ENCODE measurements at places on chromosomes 1 and 21.
A peak's percentile ranks its signal among the peaks of the same experiment; 100 is the strongest.

DNA sequence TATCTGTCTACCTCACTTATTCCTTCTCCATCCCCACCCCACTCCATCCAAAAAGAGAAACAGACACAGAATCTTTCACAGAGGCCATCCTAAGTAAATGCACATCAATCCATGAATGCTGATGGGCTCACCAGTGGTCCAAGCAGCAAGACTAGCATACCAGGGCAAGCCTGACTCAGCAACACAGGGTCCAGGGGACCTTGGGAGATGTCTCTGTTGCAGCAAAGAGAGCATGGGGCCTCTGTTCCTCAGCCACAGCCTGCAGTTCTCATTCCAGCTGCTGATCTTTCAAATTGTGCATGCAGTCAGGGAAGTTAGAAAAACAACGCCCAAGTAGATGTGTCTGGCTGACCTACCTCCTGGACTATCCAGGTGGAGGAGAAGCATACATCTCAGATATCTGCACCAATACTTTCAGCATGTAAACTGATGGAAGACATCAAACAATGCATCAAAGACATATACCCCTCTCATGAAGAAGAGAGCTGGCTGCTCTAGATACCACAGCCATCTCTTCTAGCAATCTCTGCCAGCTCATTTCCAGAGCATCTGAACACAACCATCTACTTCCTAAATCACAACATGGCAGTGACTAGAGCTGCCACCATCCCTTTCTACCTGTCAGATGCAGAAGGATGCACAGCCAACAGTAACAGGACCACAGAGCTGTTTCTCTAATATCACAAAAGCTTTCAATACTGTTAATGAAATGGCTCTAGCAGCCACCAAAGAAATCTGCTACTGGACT is 54.5 kb downstream of the CD34 start:
- no peak for DNase-seq

GRCh38 chr1:6245086-6245868 is 1.3 kb downstream of the HES3 start:
- peak; percentile 82 for DNase-seq

- no peak for DNase-seq
These were observed 14.4 kb upstream of the ZFYVE9 start for GRCh38 chr1:52127181-52128180.

DNA sequence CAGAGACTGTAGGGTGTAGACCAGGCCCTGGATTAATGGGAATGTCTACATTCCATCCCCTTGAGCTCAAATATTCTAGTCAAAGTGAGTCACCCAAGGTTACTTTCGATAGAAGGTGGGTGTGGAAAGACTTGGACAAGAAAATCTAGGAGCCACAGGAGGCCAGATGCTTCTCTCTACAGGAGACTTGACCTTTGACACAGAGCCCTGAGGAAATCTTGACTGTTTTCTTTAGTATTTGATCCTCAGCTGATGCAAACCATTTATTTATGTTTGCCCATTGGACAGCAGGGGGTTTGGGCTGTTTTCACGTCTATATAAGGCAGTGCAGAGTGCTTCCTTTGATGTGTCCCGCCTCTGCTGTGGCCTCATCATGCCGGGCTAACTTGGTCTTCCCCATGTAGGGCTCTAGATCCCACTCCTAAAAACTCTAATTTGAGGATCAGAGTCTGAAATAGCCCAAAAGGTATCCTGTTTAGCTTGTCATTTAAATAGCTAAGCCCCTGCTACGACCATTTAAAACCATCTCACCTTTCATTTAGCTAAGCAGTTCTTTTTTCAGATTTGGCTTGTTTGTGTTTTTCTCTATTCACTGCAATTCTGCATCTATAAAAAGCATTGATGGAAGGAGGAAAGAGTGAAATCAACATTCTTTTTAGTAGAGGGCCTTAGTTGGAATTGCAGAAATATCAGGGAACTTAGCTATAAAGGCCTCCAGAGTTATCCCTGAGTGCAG is 15.5 kb upstream of the MAP3K7CL start:
- no peak for DNase-seq

GRCh38 chr21:37917612-37918011 is 1.4 kb upstream of the KCNJ6 start:
- no peak for DNase-seq

- DNase-seq, result no peak
These were observed 6.3 kb downstream of the RBM15 start for GRCh38 chr1:110345480-110345879.

DNA sequence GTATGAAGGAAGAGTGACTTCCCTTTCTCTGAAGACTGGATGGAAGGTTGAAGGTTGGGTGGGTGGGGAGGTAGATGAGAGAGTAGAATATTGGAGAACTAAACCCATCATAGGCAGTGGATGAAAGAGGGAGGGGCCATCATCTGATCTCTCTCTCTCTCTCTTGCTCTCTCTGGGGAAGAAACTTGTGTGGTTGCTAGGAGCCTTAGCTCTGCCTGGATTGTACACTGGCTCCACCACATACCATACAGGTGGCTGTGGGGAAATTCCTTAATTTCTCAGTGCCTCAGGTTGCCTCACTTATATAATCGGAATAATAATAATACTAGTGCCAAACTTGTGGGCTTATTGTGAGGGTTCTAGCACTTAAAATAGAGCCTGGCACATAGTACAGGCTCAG is 9.5 kb downstream of the XCL1 start:
- no peak for DNase-seq

DNA sequence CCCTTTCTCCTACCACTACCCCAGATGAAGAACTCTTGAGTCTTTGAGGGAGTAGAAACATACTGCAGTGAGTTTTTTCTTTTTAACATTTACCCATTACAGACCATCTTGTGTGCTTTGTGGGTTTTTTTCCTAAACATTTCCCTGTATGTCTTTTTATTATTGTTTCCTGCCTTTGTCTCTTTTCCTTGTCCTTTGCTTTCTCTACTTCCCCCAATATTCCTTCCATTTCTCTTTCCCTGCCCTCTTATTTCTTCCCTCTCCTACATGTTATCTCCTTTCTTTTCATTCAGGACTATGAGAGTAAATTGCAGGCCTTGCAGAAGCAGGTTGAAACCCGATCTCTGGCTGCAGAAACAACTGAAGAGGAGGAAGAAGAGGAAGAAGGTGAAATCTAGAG is 79.1 kb upstream of the PGD start:
- no peak for DNase-seq

- no peak for DNase-seq
These were observed 192.3 kb downstream of the PRDM16 start for GRCh38 chr1:3261007-3261968.

DNA sequence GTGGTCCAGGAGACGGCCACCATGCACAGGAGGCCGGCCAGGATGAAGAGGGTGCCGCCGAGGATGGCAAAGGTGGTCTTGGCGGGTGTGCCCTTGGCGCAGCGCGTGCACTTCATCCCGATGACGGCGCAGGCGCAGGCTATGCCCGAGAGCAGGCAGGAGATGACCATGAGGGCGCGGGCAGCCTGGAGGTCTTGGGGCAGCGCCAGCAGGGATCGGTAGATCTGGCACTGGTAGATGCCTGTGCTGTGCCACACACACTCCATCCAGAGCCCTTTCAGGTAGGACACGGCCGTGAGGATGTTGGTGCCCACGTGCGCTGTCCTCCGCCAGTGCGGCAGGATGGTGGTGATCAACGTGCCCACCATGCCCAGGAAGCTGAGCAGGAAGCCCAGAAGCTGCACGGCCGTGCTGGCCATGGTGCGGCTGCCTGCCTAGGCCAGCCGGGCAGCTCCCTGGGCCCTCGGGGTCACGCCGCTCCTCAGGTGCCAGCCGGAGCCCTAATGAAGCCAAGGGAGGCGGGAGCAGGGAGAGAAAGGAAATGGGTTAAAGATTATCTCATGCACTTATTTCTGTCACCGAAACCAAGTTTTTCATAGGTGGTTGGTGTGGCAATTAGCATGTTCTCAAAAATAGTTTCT is 18.5 kb downstream of the CLDN14 start:
- DNase-seq, result no peak

DNA sequence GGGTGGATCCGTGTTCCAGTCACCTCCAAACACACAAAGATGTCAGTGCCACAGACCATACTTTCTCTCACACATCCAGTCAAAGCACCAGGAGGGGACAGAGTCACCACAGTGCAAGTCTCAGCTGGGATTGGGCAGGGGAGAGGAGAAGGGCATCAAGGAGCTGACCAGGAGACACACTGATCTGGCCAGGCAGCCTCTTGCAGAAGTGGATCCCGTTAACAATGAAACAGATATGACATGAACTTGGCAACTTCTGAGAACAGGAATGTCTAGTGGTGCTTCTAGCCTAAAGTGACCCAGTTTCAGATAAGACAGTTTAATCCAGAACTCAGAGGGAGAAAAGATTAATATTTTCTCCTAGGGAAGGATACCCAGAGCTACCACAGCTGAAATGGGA is 71.0 kb downstream of the HIVEP3 start:
- no peak for DNase-seq

DNA sequence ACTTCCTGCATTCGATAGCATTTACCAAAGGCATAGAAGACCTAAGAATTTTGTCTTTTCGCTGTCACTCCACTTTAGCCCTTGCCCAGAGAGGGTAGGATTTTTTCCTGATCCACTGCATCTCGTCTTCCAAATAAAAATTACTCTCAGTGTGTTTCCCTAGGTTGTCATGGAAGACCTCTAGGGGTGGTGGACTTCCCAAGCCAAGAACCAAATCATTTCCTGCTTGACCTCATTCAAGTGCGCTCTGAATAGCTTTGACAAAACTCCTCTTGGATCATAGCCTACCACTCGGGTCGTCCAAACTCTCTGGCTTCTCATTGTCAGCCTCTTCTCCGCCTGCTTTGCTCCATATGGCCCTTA is 431 bp upstream of the C1orf52 start:
- no peak for DNase-seq

DNA sequence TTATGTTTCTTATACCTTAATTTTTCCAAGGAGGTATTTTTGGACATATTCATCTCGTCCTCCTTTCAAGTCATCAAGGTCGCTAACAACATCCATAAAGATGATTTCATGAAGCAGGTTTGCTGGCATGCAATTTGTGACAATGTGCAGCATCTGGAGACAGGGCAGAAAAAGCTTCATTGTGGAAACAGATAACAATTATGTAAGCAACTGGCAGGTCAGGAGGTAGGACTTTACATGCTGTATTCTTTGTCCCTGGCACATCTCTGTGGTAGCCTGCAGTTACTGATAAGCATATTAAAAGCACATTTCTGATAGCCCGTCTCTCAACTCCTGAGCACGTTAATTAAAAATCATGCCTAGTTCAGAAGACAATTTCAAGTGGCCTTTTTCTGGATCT is 156.8 kb downstream of the LEPR start:
- DNase-seq, result no peak

DNA sequence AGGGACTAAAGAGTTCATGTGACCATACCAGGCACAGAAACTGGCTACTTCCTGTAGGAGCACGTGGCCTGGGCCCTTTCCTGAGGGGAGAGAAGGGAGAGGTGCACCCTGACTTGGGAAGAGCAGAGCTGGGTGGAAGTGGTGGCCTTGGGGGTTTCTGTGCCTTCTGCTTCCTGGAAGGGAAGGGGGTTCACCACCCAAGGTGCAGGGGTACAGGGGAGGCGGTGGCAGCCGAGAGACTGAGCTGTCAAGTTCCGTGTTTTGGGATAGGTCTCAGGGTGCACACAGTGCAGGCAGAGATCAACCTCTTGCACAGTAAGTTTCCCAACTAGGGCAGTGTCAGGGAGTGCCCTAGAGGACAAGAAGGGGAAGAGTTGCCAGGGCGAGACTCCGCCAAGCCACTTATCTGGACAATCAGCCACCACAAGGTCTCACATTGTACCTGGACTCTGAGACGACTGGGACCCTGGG is 10.1 kb downstream of the HECTD3 start:
- DNase-seq, result no peak

DNA sequence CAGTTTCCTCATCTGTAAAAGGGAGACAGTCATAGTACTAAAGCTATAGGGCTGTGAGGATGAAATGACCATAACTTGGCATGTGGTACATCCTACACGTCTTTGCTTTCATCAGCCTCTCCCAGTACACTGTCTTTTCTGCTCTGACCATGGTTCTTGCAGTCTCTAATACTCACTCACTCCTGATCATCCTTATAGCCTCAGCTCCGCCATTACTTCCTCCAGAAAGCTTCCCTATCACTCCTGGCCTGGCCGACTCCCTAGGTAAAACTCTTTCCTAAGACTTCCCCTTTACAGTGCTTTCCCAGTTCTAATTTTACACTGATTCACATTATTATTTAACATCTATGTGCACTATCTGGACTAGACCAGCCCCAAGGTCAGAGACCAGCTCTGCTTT is 5.0 kb upstream of the MRPL24 start:
- DNase-seq, result no peak

DNA sequence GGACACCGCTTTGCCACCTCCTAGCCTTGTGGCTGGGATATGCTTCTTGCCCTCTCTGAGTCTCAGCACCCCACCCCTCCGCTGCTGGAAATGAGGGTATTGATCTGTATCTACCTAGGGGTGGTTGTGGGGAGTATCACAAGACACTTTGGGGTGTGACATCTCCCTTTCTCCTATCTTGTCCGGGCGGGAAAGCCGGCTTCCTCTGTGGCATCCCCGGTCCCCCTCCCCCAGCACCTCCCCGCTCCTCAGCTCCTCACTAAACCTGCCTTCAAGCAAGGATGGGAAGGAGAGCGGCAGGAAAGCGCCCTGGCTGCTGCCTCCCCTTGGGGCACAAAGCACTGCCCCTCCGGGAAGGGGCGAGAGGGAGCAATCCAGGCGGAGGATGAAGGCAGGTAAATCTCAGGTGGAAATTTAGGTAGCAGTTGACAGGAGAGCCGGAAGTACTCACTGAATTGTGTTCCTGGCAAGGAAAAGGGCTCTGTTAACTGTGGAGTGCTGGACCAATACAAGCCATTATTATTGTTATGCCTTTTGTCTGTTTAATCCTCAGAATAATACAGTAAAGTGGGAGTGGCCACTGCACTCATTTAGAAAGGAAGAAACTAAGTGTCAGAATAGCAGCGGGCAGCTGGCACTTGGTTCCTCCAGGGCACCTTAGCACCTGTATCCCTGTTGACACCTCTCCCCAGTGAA is 49.0 kb upstream of the LRP8 start:
- no peak for DNase-seq

DNA sequence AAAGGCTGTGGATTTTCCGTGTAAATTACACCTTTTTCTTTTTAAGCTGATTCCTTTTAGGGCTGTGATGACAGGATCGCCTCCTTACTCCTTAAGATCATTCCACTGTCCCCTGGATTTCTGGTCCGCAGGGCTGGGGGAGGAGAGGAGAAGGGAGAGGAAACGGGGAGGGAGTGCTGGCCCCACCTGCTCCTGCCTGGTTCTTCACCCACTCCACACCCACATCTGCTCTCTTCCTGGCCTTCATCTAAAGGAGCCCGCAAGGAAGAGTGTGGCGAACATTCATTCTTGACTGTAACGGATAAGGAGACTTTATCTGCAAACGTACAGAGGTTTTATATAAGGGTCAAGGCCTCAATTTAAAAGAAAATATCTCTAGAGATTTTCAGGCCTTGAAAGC is 242.0 kb downstream of the RHOU start:
- no peak for DNase-seq

DNA sequence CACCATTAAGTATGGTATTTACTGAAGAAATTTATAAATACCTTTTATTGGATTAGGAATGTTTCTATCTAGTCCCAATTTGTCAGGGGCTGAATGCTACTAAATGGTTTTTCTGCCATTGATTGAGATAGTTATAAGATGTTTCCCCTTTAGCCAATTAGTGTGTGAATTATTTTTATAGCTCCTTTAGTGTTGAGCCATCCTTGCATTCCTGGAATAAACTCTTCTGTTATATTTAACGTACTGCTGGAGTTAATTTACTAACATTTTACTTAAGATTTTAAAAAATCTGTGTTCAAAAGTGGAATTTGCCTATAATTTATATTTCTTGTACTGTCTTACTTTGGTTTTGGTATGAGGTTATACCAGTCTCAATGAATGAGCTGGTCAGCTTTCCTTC is 25.4 kb upstream of the LRRC3 start:
- DNase-seq, result no peak

- no peak for DNase-seq
These were observed 56.1 kb downstream of the COL6A1 start for GRCh38 chr21:46037331-46038325.
